ENCODE measurements at places on chromosomes 3 and 15.

DNA sequence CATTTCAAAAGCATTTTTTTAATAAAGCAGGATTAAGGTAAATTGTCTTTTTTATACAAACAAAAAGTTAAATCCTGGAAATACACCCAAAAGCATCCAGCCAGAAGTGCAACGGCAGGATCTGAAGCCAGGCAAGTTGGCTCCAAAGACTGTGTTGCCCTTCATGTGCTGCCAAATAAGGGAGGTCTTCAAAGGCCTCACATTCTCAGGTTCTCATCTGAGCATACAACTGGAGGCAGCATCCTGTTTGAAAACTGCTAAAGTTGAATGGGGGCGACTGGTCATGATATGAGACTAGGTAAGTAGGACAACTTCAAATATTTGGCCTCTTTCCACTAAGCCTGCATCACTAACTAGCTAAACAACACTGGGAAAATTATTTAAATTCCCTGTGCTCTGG is 52.2 kb downstream of the IMPG2 start:
- DNase-seq, result no peak

GRCh38 chr3:69558912-69559311 is 173.0 kb upstream of the FRMD4B start:
- DNase-seq, result no peak

GRCh38 chr3:113534365-113534764 is 2.0 kb downstream of the SIDT1 start:
- DNase-seq, result no peak

DNA sequence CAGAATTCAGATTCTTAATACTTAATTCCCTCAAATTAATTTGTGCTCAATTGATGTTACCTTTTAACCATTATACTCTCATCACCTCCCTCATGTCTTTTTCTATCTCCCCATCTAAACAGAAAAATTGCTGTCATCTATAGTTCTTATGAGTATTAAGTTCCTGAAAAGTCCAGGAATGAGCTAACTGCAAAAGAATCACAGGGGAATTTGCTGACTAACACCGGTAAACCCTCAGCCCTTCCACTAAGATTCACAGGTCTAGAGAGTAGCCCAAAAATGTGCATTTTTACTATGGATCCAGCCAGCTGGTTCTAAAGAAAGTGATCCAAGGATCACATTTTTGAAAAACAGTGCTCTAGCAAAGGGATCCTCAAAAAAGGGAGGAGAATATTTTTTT is 67.0 kb downstream of the SETD2 start:
- no peak for DNase-seq

DNA sequence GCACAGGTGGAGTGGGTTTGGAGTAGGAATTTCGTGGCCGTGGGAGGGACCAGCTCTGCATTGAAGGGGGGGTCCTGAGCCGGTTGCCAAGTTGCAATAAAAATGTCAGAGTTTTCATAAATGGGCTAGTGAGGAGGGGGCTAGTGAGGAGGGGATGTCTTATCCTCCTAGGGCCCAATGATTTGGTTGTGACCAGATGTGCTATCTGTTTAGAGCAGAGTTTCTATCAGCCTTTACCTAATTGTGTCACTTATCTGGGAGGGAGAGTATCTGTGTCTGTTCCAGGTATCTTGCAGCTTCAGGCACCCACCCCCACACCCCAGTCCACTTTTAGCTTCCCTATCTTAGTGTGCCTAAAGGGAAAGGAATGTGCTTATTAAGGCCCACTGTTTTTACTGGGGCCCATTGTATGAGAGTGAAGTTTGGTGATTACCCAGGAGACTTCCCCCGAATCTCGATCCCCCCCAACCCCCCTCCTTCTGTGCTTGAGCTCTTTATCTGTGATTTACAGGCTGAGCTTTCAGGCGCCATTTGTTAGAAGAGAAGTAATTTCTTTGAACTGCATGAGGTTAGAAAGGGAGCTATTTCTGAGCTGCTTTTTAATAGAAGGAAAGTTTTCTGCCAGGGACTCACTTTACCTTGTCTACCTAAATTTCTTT is 42.6 kb downstream of the PPCDC start:
- peak; percentile 55 for DNase-seq

GRCh38 chr3:72380193-72380592 is 468.1 kb downstream of the SHQ1 start:
- DNase-seq, result no peak

DNA sequence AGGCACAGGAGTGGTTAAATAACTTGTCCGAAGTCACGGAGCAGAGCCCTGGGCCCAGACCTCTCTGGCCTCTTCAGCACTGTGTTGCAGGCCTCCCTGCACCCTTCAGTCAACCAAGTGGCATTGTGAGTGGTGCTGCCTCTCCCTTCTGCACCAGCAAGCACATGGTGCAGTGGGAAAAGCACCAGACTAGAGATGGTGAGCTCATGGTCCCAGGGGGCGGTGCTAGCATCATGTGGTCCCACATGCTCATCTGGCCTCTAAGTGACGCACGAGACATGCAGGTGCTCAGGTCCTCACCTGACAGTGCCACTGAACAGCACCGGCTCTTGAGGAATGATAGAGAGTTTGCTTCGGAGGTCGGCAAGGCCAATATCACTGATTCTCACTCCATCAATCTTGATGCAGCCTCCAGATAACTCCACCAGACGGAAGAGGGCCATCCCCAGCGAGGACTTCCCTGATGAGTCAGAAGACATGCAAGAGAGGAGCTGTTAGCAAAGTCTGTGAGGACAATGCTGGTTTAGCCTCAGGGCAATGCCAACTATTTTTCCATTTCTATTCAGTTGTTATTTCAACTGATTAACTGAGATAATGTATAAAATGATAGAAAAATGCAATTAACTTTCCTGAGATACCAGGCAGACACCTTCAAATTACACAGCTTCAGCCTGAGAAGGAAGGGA is 53.1 kb upstream of the PARL start:
- DNase-seq, result no peak

GRCh38 chr3:193974191-193974652 is 161.7 kb upstream of the HES1 start:
- DNase-seq, result no peak

DNA sequence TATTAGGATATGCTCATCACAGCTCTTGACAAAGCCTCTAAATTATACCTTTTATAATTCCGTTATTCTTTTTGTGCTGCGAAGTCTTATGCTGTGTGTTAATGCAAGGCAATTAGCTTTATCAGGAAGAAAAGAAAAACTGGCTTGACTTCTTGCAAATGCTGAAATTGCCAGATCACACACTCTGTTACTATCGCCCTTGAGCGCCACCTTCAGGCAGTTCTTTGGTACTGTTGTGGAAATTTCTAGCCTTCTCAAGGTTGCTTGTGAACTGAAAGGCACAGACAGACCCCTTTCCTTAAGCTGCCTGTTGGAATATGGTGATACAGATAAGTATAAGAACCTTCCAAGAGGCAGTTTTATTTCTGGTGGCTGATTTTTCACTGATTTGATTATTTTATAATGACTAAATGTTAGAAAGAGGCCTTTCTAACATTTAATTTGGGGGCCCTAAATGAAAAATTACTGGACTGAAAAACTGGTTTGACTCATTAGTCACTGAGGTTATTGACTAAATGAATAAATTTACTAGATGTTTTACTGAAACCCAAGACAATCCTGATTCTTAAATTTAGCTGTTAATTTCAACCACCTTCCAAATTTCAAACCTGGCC is 126.2 kb upstream of the RASGRP1 start:
- DNase-seq, result peak; percentile 82

DNA sequence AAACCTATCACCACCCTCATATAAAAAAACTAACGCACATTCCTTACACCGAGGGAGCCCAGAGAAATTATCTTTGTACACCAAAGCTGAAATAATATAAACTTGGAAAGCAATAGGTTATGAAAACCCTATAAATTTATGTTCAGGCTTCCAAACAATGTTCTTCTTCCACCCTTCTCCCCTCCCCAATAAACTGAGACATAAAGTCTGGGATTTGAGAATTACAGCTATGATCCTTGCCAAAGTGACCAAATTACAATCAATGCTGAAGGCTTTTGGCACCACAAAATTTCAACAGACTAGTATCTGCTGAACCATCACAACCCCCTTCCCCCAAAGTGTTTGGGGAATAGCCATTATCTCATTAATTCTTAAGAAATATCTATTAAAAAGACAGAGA is 237.8 kb downstream of the FMN1 start:
- DNase-seq, result no peak

DNA sequence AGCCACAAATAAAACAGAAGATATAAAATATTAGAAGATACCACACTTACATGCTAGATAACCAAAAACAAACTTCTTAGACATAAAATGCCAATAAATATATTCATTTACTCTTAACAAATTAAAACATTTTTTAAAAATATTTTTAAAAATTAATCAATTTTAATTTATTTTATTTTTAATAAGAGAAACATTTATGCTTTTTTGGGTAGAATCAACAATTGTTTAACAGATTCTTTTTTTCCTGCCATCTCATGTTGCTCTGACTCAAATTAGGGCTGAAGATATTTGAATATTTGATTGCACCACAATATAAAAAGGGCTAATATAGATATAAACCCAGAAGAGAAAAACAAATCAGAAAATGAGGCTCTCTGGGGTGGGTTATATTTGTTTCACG is 172.6 kb downstream of the GOLGA6L6 start:
- DNase-seq, result no peak

- peak; percentile 47 for DNase-seq
Observed at GRCh38 chr3:156586905-156587759, 32.2 kb upstream of the SSR3 start.

- peak; percentile 40 for DNase-seq
Observed at GRCh38 chr3:105866656-105867653, 1.9 kb downstream of the CBLB start.

GRCh38 chr15:89982315-89983055 is 18.6 kb upstream of the ZNF710 start:
- no peak for DNase-seq

GRCh38 chr3:42637001-42637400 is 16.5 kb upstream of the ZBTB47 start:
- DNase-seq, result no peak

- no peak for DNase-seq
Observed at GRCh38 chr3:5096336-5097008, 25.6 kb upstream of the ARL8B start.

- DNase-seq, result no peak
Observed at GRCh38 chr3:103862415-103862814, 1427.6 kb downstream of the ZPLD1 start.

DNA sequence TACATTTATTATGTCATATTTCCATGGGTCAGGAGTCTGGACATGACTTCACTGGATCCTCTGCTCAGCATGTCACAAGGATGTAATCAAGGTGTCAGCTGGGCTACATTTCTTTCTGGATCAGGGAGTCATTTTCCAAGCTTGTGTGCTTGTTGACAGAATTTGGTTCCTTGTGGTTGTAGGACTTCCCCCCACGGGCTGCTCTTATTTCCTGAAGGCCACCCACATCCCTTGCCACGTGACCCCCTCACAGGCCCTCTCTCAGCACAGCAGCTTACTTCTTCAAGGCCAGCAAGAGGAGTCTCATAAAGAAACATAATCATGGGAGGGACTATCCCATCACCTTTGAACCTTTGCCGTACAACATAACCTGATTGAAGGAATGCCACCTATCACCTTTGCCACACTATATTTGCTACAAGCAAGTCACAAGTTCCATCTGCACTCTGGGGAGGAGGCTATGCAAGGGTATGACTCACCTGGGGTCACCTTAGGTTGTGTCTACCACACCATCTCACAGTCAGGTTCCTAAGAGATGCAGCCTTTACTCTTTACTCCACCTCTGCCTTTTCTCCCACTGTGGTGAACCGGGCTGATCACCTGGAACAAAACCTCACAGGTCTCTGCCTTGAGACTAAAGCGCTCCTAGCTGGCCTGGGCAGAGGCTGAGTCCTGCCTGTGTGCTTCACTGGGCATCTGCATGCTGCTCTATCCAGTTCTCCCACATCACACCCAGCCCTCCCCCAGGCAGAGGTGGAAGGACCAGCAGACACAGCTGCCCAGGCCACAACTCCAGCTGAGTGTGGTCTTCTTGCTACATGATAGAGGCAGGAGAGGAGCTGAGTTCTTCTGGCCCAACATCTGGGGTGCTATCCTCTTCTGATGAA is 13.5 kb downstream of the RAB6B start:
- DNase-seq, result no peak

GRCh38 chr3:159850481-159850880 is 138.2 kb upstream of the IL12A start:
- no peak for DNase-seq

DNA sequence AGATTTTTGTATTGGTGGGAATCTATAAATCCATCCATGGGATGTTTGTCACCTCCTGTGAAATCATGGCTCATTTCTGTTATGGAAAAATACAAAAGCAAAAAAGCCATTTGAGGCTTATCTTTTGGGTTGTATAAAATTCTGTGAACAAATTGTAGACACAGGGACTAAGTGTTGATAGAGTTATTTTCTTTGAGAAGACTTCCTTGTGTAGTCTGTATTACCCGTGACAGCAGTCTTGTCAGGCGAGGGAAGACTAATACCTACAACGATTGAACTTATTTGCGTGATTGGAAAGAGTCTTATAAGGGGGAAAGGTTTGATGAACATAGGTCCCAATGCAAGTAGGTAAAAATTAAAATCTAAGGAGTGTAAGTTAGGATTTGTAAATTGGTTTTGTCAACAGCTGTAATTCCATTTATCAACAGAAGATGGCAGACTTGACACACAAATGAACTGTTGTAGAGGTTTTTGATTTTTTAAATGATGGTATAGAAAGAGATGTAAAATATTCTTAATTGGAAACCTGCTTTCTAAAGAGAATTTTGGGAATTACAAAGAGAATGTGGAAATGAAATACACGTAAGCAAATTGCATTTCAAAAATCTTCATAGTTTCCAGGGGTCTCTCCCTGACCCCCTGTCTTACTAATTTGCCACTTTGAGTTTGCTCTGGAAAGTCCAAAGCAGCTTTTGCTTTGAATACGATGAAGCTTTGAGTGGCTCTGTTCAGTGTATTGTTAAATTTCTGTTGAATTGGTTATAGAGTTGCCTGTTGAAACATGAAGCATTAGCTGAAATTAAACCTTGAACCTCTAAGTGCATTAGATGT is 33.2 kb downstream of the SLC25A26 start:
- DNase-seq, result peak; percentile 65

- no peak for DNase-seq
Observed at GRCh38 chr3:42957573-42957972, 21.5 kb upstream of the GASK1A start.

- no peak for DNase-seq
Observed at GRCh38 chr3:155425396-155425795, 131.9 kb upstream of the STRIT1 start.

DNA sequence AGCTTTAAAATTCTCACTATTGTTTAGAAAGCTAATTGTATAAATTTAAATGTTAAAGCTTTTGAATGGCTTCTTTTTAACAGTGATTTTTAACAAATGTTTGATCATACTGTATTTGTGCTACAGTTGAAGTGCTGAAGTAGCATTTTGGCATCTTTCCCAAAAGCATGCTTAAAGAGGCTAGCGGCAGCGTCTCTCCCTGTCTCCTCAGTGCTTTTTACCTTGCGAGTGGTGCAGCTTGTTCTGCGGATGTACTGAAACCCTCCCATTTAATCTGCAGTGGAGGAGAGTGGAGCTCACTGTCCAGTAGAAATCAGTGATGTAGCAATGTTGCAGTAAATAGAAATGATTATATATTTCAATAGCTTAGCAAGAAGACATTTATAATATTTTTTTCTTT is 43.7 kb downstream of the LRRC49 start:
- DNase-seq, result no peak
